ENCODE measurements at places on chromosomes 3 and 15. TPM values are rescaled to one million over a fixed set of nuclear protein-coding genes. Genes with fewer than 3 reads are reported as not detected.

Gene MED12L
- 1.00 TPM for total RNA-seq

Gene TRAIP
- 1.5 TPM for total RNA-seq

Gene FRMD4B
- 34.9 TPM for total RNA-seq

Gene GPR176
- 11.0 TPM for total RNA-seq

Gene UQCRC1
- total RNA-seq, result 135 TPM

Gene PARP14
- total RNA-seq, result 47.6 TPM

Gene RAD51
- total RNA-seq, result 1.0 TPM

All from posterior vena cava (tissue), 2 donors.